Left renal pelvis (tissue), 4 donors: ENCODE measurements at places on chromosomes 1 and 21. TPM values are rescaled to one million over a fixed set of nuclear protein-coding genes. Genes with fewer than 3 reads are reported as not detected.

The SLAMF9 gene
- not detected for polyA plus RNA-seq

The FHL3 gene
- polyA plus RNA-seq: 39.2 TPM

The CA14 gene
- polyA plus RNA-seq: 3.3 TPM

The C1QC gene
- 14.8 TPM for polyA plus RNA-seq

DNA sequence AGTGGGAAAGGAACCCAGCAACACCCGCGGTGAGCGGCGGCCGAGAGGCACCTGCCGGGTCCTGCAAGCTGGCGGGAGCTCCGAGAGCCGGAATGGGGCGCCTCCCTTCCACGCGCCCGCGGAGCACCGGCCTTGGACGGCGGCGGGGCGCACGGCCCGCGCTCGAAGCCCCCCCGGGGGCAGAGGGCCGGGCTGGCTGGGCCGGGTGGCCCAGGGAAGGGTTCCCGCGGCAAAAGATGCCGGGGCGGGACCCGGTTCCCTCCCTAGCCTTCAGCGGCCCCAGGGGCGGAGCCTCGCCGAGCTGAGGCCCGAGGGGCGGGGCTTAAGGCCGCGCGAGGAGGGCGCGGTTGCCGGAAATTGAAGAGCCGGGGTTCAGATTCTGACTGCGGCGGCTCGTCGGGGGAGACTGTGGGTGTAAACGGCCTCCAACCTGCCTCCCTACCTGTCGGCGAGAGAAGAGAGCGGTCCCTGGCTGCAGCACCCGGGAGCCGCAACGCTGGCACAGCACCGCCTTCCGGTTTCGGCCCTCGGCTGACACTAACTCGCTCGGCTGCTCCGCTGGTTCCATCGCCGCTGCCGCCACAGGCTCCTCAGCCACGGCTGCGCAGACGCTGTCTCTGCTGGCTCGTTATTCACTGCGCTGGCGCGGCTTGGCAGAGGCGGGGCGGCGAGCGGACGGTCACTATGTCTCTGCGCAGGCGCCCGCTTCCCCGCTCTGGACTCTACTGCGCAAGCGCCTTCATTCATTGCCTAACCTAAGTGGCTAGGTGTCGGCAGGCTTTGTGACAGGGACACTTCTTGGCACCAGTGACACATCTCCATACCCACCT is at the start of gene RABIF:
TSS of gene RABIF (minus strand) at position 619 of the 830 bp plus-strand sequence. CDS start at position 568, 51 bp downstream.
- DNase-seq: peak; percentile 76

DNA sequence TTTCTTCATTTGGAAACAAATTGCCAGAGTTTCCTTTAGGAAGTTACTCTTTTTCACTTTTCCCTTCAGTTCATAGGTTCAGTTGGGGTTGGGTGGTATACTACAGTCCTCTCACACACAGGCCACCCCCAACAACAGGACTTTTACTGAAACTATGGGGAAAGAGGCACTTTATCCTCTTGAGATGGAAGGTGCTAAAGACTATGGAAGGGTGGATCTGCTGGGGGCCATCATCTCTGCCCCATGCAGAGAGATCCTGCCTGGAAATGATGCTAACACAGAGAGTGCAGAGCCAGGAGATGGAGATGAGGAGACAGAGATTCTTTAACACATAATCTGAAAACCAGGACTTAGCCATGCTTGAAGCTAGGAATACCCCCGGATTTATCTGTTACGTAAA is 24.3 kb downstream of the ILDR2 start:
- DNase-seq: no peak

- DNase-seq: no peak
Observed at GRCh38 chr1:240768979-240769378, 157.0 kb upstream of the GREM2 start.

GRCh38 chr1:162165528-162165927 is 96.0 kb downstream of the NOS1AP start:
- no peak for DNase-seq

GRCh38 chr1:14815175-14815877 is 216.8 kb downstream of the KAZN start:
- DNase-seq: no peak

DNA sequence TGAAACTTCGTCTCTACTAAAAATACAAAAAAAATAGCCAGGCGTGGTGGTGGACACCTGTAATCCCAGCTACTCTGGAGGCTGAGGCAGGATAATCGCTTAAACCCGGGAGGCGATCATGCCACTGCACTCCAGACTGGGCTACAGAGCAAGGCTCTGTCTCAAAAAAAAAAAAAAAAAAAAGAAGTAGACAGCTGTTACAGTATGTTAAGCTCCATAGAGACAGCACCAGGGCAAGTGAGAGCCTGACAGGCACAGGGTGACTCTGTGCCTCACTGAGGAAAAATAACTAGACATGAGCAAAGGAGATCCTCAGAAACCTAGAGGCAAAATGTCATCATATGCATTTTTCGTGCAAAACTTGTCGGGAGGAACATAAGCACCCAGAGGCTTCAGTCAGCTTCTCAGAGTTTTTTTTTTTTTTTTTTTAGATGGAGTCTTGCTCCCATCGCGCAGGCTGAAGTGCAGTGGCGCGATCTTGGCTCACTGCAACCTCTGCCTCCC is 9.0 kb upstream of the PRDX1 start:
- DNase-seq: no peak

DNA sequence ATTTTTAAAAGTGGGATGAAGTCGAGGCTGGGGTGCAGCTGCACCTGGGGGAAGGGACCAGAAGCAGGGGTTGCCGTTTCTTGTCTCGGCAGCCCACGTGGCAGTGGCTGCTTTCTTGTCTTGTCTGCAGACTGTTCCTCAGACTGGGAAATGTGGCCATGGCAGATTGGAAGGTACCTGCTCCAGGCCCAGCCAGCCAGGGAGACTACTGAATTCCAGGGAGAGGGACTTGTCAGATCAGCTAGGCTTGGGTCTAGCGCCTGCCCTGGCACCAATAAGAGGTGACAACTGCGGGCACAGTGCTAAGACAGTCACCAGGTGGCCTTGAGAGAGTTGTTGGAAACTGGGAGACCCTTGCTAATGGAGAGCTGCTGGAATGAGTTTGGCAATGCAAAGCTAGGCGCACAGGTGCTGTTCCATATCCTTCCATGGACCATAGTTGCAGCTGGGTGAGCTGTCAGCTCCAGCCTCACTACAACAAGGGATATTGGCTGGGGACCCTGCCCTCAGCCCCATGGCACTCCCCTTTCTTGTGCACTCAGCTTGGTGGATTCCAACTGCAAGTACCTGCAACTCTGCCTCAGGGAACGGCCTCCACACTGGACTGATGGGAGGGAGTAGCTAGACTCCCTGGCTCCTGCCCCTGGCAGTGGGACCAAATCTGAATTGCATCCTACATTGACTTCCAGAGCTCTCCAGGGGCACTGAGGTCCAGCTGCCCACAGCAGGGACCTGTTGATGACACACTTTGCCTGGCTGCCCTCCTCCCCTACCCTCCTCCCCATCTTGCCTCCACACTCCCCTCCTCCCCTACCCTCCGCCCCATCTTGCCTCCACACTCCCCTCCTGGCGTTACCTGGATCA is 9.9 kb upstream of the IL22RA1 start:
- no peak for DNase-seq
